ENCODE measurements at places on chromosomes 2 and 18.
A peak's percentile ranks its signal among the peaks of the same experiment; 100 is the strongest.

GRCh38 chr2:9071584-9072124 is 68.2 kb upstream of the MBOAT2 start:
- DNase-seq, result no peak

- DNase-seq, result no peak
Measured at GRCh38 chr18:22098563-22098989, 70.8 kb upstream of the GATA6 start.

DNA sequence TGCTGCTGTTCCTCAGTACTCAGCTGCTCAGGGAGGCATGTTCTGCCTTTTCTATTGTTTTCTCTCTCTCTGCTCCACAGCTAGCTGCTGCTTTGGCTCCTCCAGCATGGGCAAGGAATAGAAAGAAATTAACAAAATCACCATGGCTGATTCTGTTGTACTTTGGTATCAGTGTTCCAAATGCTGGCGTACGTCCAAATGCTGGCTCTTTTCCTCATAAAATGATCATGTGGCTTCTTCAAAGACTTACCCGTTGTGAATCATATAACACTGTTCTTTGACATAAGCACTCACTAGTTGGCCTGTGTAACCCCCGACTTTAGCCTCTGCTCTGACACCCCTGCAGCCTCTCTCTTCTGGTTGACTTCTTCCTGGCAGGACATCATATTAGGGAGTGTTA is 547.6 kb downstream of the CPS1 start:
- no peak for DNase-seq

DNA sequence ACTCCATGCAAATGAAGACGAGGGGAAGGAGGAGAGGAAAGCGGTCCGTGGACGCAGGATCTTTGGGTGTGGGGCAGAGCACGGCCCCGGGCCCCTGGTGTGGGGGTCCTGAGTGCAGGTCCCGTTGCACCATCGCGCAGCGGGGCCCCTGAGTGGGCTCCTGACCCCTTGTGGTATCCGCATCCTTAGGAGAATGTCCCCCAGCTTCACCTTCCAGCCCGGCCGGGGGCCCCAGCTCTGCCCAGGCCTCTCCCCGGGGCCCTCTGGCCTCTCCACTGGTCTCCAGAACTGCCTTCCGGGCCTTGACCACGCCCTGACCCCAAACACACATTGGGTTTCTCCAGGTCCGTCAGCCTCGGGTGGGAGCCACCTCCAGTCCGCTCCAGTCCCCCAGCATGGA is 431.8 kb upstream of the SALL3 start:
- DNase-seq, result no peak

GRCh38 chr2:11790228-11790627 is 43.8 kb downstream of the LPIN1 start:
- DNase-seq, result no peak

DNA sequence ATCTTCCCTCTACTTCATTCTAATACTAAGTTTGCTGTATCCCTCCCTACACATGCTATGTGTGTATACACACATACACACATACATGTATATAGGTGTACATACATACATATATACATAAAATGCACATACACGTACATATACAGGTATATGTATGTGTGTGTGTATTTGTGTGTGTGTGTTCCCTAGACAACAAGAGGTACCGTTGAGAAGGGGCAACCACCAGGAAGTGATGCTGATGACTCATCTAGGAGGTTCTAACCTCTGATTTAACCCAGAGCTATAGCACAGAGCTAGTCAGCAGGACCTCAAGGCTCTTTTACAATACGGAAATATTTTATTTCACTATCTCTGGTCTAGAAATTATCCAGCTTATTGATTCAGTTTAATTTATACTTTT is 139.2 kb downstream of the LAMA3 start:
- DNase-seq, result no peak

DNA sequence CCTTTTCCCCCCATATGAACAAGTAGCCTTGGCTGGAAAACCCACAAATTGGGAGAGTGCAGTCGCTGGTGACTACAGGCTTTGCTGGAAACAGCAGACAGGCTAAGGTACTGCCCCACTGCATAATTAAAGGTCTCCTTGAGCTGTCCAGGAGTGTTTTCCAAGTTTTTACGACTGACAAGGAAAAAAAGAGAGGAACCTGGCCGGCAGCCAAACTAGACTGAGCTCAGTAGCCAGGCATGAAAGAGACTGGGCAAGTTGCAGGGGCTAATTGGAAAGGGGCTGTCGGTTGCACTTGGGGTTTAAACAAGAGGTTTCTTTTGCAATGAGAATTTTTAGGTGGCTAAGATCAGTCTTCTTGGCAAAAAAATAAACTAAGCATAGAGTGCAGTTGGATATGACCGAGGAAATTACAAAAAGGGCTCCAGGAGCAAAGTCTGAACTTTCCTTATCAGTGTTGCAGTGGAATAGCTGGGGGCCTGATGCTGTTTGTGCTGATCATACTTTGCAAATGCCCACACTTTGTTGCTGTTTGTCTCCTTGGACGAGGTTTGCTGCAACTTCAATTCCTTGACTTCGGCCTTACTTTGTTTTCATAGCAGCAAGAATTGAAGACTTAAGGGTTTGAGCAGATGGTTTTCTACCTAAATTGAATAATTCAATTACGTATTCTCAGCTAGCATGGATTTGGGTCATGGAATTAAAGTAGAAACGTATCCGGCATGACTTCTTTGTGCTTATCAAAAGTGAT is 2.1 kb downstream of the GULP1 start:
- peak; percentile 70 for DNase-seq

All from type B pancreatic cell (in vitro differentiated cells).